ENCODE measurements at places on chromosomes 5 and 9.

- no peak for DNase-seq
These were observed 59.6 kb downstream of the RPS23 start for GRCh38 chr5:82218374-82219156.

DNA sequence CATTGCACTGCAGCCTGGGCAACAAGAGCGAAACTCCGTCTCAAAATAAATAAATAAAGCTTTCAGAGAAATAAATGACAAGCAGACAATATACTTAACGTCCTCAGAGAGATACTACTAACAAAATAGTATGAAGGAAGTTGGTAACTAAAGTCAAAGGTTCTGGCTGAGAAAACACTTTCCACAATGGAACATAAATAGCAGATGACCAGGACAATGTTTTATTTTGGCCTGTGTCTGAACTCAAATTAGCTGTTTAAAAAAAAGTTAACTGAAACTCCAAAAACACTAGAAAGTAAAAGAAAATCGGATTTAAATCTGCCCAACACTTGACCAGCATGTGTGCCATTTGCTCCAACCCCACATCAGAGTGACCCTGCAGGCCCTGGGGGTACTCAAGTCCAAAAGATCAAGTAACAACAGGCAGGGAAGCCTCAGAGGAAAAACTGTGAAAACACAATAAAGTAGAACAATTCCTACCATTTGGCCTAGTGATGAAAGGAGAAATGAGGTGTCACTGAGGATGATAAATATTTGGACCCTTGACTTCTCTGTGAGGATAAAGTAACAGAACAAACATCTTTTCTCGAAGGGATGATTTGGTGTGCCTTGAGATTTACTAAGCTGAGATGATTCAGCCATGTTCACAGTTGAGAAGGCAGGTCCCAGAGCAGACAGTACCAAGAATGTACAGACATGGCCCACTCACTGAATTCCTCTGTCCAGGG is 47.7 kb downstream of the LHFPL2 start:
- no peak for DNase-seq

- no peak for DNase-seq
These were observed 151.6 kb upstream of the PHYKPL start for GRCh38 chr5:178383919-178384815.

DNA sequence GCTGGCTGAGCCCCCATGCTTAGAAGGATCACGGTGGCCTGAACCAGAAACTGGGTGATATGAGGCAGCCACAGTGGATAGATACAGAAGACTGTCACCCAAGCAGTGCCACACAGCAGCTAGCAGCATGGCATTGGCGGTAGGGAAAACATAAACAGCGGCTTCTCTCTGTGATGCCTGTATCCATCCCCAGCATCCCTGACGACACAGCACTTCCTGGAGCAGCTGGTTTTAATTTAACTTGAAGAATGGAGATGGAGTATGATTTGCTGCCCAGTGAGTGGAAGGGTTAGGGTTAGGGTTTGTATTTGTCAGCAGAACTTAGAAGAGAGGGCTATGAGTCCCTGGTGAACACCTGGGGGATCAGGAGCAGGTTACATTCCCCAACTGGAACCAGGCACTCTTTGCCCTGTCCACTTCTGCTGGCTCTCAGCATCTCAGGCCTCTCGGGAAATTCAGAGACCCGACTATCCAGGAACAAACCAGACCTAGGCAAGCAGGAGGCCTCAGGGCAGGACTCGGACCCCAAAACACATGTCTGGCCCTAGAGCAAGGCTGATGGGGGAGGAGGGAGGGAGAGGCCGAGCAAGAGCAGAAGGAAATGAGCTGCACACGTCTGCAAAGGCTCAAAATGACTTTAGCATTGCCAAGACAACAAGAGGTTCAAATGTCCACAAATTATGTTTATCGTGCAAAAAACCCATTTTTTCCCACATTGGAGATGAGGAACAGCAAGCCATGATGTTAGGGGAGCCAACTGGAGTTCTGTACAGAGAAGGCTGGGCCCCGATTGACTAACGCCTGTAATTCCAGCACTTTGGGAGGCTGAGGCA is 6.5 kb upstream of the GGTA1 start:
- no peak for DNase-seq

- no peak for DNase-seq
These were observed 621 bp downstream of the SEC16A start for GRCh38 chr9:136482046-136482792.

DNA sequence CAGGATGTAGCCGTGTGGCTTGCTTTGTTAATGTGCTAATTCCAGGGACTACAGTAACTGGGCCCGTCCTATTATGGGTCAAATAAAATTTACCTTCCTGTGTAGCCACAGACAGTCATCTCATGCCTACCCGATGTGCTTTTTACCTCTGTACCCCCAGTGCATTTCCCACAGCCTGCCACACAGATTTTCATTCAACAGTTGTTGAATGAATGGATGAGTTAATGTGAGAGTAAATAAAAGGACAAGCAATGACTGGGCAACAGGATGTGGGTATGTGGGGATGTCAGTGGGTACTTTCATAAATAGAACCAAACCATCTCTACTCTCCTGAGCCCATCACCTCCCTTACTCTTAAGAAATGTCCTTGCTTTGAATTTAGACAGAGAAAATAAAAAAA is 441.2 kb upstream of the ZNF462 start:
- DNase-seq: no peak

DNA sequence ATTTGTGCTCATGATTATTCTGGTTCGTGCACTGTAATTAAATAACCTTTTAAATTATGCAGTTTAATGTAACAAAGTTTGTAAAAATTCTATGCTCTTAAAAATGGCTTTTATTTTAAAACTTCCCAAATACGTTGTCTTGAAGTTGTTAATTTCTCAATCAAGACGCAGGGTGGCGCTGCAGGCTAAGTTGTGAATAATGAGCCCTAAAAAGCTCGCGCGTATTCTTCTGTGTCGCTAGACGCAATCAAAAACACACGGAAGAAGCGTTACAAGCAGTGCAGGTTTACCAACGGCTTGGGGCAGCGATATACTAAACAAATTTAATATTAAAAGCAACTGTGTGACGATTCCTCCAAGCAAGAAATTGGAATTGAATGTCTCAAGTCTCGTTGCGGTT is at the start of gene PCDHB4:
PCDHB4 (plus strand) TSS at position 256 of the 400 bp plus-strand sequence. CDS start 181 bp downstream, outside the sequence.
- DNase-seq: no peak

DNA sequence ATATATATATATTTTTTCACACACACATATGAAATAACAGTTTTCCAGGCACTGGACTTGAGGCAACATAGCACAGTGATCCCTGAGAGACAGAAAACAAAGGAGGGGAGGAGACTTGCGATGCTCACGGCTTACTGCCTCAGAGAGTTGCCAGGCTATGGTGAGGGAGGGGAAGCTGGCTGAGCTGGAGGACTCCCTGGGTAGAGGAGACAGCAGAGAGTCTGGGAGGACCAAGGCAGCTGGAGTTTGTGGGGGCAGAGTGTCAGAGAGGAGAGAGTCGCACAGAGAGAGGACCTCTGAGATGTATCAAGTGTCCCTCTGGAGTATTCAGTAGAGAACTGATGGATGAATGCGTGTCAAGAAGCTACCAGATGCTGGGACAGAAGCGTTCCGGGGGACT is 23.1 kb upstream of the QSOX2 start:
- no peak for DNase-seq

- DNase-seq: no peak
These were observed 714.8 kb downstream of the TLR4 start for GRCh38 chr9:118418887-118419565.

- no peak for DNase-seq
These were observed 7.0 kb upstream of the IRF1 start for GRCh38 chr5:132497488-132497997.

GRCh38 chr5:75243510-75243909 is 6.8 kb upstream of the ANKRD31 start:
- DNase-seq: no peak

DNA sequence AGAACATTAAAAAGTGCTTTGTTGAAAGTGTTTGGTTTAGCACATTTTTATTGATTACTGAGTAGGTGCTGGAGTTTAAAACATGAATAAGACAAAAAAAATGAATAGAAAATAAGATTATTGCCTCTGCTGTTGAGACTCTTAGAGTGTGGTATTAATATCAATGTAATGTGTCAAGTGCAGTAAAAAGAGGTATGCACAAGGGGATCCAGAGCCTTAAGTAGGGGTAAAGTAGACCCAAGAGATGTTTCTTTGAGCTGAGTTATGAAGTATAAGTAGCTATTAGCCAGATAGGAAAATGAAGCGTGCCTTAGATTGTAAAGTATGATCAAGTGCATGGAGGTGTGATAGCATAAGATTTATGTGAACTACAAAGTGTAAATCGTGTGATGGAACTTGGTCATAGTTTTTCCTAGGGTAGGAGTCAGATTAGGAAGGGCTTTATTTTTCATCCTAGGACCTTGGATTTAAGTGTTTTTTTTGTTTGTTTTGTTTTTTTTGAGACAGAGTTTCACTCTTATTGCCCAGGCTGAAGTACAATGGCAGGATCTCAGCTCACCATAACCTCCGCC is 45.2 kb downstream of the NSD1 start:
- DNase-seq: no peak

DNA sequence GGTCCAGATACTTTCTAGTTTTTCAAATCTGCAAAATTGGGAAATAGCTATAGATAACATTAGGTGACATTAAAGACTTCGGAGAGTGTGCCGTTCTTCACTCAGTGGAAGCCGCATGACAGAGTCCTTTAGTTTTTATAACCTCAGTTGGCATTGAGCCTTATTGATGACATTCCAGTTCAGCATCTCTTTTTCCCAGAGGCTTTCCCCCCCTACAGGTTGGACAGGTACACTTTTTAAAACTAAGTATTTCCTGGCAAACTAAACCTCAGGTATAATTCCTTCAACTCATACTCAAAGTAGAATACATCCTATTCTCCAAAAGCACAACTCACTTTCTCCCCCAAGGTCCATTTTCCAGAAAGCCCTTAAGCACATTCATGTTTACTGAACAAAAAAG is 58.7 kb downstream of the SLC46A2 start:
- no peak for DNase-seq

- no peak for DNase-seq
These were observed 36.2 kb upstream of the TENT2 start for GRCh38 chr5:79575996-79576395.

DNA sequence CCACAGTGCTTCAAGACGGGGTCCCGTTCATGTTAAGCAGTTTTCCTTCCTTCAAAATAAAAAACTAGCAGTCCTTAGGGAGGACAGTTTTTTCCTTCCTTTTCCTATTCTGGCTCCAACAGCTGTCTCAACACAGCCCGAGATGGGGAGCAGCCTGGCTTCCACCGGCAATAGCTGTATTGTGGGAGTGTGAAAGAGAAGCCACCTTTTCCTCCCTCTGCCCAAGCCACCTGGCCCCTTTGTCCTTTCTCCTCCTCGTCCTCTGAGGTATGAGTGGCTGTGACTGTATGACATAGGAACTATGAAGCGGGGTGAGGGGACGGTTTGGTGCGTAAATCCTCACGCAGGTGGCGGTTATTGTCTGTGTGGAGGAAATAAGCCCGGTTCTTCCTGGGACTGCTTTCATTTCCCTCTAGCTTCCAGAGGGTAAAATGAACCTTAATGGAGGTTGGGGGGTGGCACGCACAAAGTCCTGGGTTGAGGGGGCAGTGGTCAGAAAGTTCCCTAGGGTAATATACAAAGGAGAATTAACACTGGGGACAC is 292.0 kb upstream of the DMRT1 start:
- DNase-seq: no peak

DNA sequence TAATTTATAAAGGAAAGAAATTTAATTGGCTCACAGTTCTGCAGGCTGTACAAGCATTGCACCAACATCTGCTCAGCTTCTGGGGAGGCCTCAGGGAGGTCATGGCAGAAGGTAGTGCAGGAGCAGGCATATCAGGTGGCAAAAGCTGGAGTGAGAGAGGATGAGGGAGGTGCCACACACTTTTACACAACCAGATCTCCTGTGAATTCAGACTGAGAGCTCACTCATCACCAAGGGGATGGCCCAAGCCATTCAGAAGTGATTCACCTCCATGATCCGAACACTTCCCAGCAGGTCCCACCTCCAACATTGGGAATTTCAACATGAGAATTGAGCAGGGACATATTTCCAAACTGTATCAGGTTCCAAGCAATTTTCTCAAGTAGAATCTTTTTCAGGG is 84.7 kb upstream of the BRINP1 start:
- DNase-seq: no peak

- DNase-seq: no peak
These were observed 11.1 kb upstream of the CACNA1B start for GRCh38 chr9:137866226-137867141.

DNA sequence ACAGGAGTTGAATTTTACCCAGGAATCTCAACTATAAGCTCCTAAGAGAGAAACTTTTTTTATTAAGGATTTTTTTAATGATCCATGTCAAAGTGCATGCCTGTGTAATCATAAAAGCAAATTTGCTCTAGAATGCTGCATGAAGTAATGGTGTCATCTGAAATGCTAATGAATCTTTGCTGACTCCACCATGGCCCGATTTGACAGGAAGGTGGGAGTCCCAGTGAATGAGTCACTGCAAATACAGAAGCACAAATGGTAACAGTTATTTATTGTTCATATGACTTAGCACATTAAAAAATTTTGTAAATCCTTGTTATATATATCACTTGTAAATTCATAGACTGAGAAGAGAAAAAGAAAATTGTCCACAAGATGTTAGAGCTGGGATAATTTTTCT is 341.3 kb downstream of the RASEF start:
- DNase-seq: no peak

DNA sequence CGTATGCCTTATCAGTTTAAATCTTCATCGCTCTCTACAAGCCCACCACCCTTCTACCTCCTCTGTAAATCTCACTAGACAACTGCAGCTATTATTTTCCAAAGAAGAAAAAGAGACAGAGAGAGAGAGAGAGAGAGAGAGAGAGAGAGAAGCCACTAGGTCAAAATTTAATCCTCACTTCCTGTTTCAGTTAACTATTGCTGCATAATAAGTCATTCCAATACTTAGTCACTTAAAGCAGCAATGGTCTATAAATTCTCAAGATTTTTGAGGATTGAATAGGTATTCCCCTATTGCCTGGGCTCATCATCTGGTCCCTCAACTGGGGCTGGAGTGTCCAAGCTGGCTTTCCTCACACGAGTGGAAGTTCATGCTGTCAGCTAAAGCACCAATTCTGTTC is 68.8 kb downstream of the ITGA1 start:
- DNase-seq: no peak

- DNase-seq: no peak
These were observed 325.4 kb downstream of the PIK3R1 start for GRCh38 chr5:68540798-68541590.

DNA sequence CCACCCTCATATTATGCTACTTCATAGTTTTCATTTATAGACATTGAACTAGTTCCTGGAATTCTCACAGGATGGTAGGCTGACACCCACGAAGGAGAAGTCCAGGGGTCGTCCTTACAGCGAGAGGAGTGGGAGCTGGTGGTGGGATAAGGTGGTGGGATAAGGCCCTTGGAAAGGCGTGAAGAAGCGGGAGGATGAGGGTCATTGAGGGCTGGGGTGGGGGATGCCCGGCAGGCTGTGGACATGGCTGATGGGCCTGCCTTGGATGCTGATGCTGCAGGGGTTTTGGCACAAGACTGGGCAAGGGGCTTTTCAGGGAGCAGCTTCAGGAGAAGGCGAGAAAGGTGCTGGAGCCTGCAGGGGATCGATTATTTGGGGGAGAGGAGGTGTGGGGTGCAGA is 9.4 kb downstream of the DAB2IP start:
- DNase-seq: no peak

GRCh38 chr9:90024823-90025222 is 420.0 kb downstream of the GADD45G start:
- DNase-seq: no peak

GRCh38 chr5:94153736-94154450 is 412.5 kb upstream of the POU5F2 start:
- no peak for DNase-seq

GRCh38 chr5:173187054-173187743 is 42.9 kb downstream of the BNIP1 start:
- DNase-seq: no peak
